ENCODE measurements at places on chromosomes 12 and 14. TPM values are rescaled to one million over a fixed set of nuclear protein-coding genes. Genes with fewer than 3 reads are reported as not detected.

DNA sequence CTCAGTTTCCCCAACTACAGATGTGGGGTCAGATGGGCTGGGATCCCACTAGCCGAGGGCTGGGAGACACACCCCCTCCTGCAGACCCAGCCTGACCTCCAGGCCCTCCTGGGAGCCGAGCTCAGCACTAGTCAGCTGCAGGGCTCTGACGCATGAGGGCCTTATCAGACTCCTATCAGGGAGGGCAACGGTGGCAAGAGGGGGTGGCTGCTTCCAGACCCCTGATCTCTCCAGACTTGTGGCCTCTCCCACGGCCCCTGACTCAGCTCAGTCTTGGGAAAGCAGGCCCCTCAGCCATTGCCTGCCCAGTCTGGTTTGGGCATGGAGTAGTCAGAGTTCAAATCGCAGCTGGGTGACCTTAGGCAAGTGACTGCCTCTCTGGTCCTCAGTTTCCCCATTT is 2.5 kb downstream of the RASAL1 start:
- no peak for DNase-seq

GRCh38 chr12:6959805-6960592 is 8.8 kb downstream of the PTPN6 start:
- DNase-seq: no peak

- DNase-seq: no peak
These were observed 95.5 kb upstream of the USP44 start for GRCh38 chr12:95646781-95647190.

Gene DBX2
- 0.13 TPM for total RNA-seq

Gene CAPZA3
- not detected for total RNA-seq

Gene LHX5
- total RNA-seq: not detected

Gene ADGRD1
- total RNA-seq: not detected
